ENCODE measurements at places on chromosomes 6 and 20.

DNA sequence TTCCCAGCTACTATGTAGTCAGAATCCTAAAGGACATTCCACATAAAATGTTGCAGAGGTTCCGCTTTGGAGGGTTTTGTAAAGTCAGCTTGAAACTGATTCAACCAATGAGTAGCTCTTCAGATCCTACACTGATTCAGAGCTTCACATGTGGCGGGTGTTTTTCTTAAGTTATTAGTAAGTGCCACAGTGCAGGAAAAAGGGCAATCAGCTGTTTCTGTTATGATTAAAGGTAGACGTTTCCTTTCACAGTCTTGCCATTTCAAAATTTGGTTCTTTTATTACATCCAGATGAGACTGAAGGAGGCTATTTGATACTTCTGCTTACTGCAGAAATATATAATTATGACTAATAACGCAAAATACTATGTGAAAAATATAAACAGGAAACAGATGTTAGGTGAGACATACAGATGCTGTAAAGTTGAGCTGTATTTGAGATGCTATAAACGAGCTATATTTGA, 443.9 kb downstream of the CDKAL1 start:
- no peak for ATAC-seq

DNA sequence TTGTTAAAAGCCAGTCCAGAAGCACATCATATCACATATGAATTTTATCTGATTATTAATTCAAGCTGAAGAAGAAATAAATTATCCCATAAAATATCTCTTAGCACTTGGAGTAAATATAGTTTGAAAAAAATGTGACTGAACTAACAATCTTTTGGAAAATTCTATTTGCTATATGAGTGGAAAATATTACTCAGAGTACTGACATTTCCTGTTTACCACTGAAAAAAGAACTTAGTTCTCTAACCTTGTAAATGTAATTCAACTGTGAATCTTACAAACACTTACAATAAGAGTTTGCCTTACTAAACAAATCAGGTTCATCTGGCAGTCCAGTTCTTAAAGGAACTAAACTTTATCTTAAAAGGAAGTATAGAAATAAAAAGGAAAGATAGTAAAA, 44.2 kb downstream of the MOXD1 start:
- no peak for ATAC-seq

GRCh38 chr20:3889489-3890397, 556 bp downstream of the PANK2 start:
- ATAC-seq, result peak; percentile 10

- ATAC-seq, result peak; percentile 83
These were observed 22.3 kb downstream of the ELOVL5 start for GRCh38 chr6:53326372-53327016.

GRCh38 chr20:64188091-64188490, 23.8 kb downstream of the MYT1 start:
- no peak for ATAC-seq

All from gastroesophageal sphincter (tissue), 4 donors.